ENCODE measurements at places on chromosomes 1 and 21.

DNA sequence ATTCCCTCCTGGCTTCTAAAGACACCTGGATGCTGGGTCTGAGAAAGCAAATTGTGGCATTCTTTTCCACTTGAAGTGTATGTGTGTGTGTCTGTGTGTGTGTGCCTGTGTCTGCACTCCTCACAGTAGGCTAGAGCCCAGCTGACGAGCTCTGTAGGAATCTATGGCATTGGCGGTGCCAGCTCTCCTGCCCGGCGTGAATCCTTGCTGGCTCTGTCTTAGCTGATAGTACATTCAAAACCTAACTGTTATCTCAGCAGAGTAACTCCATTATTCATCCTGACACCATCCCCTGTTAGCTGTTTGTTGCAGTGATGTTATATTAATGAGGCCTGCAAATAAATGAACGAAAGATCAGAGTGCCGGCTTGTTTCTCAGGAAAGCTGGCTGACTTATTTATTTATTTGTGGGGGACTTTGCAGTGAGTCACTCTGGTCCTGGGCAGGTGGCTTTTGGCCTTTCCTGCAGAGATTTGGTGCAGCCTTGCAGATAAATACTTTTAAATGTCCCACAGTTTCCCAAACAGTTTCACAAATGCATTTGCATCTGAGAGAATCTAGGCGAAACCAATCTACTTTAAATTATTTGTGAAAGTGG, 160.6 kb upstream of the CD34 start:
- no peak for DNase-seq

DNA sequence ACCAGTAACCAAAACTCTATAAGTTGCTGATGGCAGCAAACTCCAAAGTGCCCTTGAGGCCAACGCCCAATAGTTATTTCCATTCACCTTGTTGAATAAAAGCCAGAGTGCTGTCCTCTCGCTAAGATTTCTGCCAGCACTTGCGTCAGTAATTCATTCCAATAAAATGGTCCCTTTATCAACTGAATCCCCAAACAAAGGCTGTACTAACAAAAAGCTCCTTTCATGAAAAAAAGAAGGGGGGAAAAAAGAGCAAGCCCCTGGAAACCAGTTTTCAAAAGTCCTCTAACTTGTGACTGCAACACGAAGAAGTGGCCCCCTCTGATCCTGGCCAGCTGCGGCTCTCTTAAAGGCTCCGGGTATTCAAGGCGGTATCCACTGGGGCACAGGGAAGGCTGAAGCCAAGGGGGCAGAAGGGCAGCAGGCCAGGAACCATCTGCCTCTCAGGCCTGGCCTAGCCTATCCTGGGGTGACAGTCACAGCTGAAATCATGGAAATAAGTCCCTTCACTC, 55.8 kb upstream of the ZNF326 start:
- DNase-seq: no peak

- no peak for DNase-seq
Observed at GRCh38 chr1:43503534-43503933, 27.1 kb upstream of the PTPRF start.

DNA sequence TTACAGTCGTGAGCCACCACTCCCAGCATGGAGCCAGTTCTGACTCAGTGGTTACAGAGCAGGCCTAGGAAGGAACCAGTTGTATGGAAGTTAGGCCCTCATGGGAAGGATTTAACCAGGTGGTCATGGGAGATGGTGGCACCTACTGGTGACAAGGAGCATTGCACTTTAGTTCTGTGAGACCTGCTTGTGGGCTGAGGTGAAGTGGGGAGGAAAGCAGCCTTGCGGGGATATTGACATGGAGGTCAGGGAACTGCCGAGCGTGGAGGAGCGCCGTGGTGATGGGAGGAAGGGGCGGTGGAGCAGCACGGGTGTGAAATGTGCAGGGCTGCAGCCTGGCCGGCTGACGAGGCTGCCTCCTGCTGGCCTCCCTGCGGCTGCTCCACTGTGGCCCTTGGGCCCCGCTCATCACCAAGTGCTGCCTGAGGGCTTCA, 100.4 kb downstream of the GALNT2 start:
- peak; percentile 26 for DNase-seq

DNA sequence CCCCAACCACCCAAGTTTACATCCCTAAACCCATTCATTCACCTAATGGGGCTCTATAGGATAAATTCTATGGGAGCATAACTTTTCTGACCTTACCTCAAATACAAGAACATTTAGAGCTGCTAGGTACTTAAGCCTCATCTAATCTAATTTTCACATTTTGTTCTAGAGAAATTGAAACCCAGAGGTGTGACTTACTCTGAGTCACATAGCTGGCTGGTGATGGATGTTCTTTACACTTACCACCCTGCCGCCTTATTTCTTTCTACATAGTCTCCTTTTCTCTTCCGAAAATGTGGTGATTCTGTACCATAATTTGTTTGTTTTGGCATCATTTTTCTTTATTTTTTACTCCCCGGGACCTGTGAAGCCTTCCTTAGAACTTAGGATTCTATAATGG, 20.3 kb downstream of the TIPRL start:
- DNase-seq: no peak

DNA sequence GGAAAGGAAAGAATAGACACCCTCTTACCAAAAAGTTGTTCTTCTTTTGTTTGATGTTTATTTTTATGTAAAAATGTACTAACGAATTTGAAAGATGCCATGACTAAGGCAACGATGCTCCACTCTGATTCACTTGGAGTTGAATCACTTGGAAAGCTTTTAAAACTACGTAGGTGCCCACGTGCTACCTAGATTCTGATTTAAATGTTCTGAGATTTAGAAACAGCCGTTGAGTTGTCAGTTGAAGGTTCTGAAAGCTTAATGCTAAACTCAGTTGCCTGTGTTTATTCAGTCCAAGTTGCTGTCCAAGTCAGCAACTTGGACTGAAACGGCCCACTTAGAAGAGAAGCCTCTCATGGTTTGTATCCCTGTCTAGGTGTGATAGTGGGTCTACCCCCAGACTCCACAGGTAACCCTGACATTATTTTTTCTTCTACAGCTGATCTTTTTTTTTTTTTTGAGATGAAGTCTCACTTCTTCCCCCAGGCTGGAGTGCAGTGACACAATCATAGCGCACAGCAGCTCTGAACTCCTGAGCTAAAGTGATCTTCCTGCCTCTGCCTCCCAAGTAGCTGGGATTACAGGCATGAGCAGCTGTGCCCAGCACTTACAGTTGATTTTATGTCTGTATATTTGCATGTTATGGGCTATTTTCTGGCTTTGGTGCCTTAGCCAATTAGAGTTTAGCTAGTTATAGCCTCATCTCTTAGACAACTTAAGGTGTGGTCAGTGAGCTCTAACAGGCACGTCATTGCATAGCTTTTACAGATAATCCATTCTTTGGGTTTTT, 1.4 kb upstream of the VAMP4 start:
- no peak for DNase-seq

GRCh38 chr1:45381243-45381642, 41.0 kb upstream of the MUTYH start:
- DNase-seq: no peak

DNA sequence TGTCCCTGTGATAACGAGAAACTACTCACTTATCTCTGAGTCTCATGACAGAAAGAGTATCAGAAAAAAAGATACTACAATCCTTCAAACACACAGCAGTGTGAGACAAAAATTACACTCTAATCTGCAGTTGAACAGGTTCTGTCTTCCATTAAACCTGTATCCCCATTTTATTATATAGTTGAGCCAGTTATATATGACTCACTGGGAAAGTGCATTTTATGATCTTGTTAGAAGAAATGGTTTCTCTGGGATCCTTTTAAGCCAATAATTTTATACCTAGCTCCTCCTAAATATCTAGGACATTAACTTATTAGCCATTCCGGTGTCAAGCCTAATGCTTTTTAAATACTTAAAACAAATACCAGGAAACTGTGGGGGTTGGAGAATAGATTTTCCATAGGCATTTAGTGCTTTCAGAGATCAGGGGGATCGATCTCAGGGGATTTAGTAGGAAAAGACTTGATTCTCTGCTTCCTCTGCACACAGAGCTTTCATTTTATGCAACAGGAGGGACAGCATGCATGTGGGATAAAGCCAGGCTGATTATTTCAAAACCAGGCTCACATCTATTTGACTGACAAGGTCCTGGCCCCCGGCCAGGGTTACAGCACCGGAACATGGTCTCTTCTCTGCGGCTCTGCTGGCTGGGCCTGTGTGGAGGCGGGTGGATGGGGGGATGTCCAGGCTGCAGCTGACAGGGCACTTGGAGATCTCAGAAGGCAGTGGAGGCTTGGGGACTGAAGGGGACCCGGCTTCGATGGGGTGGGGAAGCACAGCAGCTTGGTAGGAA, 310.6 kb downstream of the DISC1 start:
- no peak for DNase-seq

DNA sequence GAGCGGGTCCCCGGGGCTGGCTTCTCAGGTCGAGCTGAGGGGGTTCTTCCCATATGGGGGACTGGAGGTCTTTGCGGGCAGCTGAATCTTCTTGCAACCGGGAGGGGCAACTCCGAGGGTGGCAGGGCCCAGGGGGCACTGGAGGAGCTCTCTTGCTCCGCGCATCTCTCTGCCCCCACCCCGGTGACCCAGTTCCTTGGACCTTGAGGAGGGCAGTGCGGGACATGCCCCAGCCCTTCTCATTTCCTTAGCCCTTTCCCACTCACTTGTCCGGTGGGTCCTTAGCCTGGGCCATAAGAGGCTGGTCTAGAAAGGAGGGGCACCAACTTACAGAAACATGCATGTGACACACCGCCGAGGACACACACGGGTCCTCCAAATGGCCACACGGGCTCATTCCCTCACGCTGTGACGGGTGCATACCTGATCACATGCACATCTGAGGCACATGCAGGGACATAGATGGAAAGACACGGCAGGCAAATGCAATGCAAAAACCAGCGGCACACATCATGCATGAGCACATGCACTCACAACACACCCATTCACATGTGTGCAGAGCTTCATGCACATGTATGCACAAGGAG, 630 bp downstream of the HPCA start:
- no peak for DNase-seq

DNA sequence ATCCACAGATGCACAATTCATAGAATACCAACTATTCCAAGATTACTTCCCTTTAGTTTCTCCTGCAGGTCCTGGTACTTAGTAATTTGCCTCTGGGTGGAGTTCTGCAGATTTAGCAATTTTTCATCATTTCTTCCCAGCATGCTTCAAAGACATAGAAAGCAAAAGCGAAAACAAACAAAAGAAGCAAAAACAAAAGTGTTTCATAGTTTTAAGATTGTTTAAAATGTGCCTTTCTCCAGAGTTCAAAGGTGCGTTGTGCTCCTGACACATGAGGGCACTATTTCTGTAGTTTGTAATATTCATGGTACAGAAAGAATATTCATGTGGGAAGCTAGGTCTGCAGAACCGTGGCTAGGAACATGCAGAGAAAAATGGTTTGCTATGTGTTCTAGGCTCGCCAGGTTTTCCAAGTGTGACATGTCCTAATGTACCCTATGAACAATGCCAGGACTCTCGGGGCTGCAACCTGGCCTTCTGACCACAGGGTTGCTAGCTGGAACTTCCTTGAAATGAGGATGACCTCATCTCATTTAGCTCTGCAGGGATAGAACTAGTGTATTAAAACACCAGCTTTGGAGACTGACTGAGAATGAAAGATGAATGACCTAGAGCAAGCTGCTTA, 30.0 kb upstream of the RCSD1 start:
- DNase-seq: peak; percentile 48

DNA sequence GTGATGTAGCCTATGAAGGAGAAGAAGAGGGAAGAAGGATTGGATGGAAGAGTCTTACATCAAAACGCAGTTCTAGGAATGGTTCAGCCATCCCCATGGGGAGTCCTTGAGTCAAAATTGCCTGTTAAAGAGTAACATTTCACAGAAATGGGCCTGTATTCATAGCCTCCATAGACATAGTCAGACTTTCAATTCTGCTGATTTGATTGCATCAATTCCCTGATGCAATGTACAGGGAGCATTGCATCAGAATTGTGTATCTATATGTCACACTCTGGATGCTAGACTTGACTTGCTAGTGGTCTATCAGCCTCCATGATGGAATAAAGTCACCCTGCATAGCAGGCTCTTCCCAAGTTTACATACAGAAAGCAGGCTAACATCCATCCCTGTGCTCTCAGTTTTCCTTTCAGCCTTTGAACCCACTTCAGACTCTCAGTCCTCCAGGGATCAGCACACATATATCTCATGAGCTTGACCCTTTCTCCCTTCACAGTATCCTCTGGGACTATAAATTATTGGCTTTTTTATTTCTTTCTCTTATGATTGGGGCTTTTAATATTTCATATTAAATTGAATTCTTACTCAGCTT, 1111.7 kb upstream of the B3GALT2 start:
- DNase-seq: no peak

DNA sequence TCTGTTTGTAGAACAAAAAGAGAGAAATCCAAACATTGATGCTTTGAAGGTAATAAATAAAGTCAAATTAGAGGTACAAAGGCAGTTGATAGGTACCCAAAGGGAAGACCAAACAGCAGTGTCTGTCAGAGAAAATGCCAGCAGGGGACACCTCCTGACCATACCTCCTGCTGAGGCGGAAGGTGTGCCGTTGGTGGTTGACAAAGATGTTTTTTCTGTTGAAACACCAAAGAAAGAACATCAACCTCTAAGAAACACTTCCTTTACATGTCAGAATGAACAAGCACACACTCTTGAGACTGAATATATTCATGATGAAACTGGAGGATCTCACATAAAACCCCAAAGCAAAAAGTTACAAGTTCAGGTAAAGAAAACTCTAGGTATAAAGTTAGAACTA, 128.3 kb downstream of the MACF1 start:
- DNase-seq: no peak

DNA sequence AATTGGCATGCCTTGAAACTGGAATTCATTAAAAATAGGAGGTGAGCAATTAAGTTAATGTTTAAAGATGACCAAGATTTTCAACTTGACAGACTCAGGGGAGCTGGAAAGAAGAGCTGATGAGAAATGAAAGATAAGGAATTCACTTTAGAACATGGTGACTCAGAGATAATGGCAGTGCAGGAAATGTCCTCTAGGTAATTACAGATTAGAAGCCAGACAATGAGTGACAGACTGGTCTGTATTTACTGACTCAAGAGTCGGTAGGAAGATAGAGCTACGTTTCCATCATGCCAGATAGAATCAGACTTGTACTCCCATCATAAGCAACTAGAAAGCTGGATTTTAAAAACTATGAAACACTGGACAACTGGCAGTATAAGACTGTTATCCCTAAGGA, 151.6 kb downstream of the AJAP1 start:
- DNase-seq: no peak

- peak; percentile 42 for DNase-seq
Observed at GRCh38 chr1:54121482-54122134, 31.2 kb downstream of the CDCP2 start.

GRCh38 chr1:36493524-36493923, 10.8 kb upstream of the CSF3R start:
- DNase-seq: no peak

- no peak for DNase-seq
Observed at GRCh38 chr1:172969611-172970010, 81.1 kb downstream of the TNFSF18 start.
